ENCODE measurements at places on chromosomes 5 and 9.
A peak's percentile ranks its signal among the peaks of the same experiment; 100 is the strongest.

GRCh38 chr5:42811591-42812446, at the start of gene SELENOP:
Gene SELENOP (minus strand): TSS chr5:42811892. CDS start chr5:42808353, 3,539 bp downstream.
- DNase-seq, result peak; percentile 46

- DNase-seq, result no peak
These were observed 94.2 kb downstream of the SLC24A2 start for GRCh38 chr9:19694601-19695000.

DNA sequence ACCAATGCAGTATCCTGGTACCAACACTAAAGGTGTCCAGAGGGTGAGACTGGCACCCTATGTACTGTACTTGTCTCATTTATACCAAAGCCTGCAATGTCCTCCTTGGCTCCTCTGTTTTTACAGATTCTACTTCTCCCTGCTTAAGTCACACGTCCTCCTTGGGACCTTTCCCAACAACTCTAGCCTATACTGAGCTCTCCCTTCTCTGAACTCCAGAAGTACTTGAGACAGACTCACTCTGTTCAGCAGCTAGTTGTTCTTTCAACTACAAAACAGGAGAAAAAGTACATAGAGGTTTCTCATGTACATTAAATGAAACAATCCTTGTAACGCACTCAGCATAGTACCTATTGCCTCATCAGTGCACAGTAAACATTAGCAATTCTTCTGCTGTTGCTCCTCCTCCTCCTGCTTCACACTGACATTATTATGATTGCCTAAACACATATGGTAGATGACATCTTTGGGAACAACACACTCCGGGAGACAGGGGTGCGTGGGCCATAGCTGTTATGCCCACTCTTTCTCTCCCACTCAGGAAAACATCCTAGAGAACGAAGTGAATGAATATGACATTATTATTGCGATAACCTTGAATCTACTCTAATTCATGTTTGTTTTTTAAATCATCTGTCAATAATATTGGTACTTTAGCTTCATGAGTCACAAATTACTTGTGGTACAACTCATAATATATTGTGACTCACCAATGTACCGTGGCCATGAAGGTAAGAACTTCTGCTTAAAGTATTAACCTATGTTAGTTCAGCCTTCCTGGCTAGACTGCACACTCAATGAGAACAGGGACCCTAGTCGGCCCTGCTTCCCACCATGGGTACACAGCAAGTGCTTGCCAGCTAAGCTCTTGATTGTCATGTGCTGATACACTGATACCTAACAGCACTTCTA, 180.3 kb upstream of the ADRA1B start:
- DNase-seq, result no peak

GRCh38 chr5:160931283-160931682, 79.3 kb upstream of the ATP10B start:
- no peak for DNase-seq

DNA sequence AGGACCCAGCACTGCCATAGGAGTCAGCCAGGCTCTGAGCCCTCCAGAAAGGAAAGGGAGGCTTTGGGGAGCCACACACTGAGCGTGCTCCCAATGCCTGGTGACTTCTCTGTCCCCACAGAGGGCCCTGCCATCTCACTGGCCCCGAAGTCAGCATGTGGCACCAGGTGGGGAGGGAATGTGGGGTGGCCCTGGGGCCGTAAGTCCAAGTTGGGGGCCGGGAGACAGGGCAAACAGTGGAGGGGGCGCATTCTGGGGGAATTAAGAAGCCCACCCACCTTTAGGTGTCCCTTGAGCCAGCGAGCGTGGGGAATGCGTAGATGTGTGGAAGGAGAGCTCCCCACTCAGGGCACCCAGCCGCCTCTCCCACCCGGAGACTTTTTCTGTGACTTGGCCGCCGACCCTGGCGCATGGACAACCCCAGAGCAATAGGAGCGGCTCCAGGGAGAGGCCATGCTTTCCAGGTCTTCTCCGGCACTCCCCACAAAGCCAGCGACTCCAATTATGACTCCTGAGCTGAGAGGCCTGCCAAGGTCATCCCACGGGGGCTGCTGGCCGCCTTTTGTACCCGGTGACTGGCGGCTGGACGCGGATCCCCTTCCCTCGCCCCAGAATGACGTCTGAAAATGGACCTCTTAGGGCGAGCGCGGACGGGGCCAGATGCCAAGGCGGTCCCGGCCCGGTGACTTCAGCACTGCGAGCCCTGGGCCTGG, 9.8 kb downstream of the IRX1 start:
- DNase-seq, result no peak

- no peak for DNase-seq
These were observed 36.4 kb upstream of the ADAMTSL1 start for GRCh38 chr9:18437315-18438201.

DNA sequence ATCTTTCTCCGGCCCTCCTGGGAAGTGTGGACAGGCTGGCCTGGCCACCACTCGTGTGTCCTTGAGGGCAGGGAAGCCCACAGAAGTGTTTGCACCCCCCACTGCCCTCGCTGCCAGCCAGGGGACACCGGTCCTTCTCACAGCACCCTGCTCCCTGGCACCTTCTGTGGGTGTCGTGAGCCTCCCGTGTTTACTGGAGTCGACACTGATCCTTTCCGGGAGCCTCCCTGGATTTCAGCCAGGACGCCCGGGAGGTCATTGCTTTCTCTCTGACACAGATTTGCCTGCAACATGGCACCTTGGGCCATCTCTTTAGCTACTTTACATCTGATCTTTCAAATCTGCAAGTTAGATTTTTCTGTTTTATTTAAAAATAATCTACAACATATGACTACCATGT, 120.4 kb upstream of the CACNA1B start:
- no peak for DNase-seq

DNA sequence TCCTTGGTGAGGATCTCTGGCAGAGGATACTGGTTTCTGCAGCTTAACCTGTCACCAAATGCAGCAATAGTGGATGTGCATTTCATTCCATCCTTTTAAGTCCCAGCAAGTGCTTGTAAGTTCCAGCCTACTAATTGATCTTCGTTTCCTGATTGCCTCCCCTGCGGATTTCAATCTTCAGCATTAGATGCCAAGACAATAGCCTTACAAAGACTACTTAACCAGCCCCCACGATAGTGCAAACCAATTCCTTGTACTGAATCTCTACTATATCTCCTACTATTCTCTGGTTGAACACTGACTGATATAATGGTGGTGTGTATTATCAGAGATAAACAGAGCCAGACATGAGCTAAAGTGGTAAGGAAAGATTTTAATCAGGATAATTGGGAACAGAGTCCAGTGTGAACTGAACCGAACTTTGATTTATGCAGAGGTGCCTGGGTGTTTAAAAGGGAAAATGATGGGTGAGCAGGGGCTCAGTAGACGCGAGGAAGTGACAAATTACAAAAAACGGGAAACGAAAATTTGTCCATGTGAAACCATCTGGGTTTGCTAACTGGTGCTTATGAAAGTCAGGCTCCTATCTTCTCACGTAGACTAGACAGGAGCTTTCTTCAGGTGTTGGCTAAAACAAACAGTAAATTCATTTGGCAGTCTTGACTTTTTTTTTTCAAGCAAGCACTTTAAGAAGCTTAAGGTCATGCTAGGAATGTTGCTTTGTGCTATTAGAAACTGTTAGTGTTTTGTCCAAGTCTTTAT, 106.9 kb upstream of the ST8SIA4 start:
- no peak for DNase-seq

DNA sequence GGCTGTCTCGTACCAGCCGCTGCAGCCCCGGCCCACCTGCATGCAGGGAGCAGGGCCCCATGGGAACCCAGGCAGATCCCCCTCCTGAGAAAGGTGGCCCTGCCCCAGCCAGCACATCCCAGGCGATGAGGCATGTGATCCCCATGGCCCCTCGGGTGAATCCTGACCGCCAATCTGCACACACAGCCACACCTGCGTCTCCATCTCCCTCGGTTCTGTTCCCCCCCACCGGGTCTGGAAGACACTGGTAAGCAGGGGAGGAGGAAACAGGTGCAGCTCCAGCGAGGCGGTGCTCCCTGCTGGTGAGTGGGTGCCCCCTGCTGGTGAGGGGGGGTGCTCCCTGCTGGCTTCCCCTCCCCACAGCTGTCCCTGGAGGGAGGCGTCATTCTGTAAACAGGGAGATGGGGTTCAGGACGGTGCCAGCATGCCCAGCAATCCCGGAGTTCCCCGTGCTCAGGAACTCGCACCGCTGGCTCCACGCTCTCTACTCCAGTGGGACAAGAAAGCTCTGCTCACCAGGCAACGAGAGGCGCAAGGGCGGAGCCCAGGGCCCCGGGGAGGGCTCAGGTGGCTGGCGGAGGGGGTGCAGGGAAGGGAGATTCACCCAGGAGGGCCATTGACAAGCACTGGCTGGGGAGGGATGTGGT, 28.4 kb upstream of the SLC12A7 start:
- DNase-seq, result peak; percentile 47

- DNase-seq, result no peak
These were observed 4.5 kb upstream of the ANGPTL2 start for GRCh38 chr9:127126971-127127370.

- DNase-seq, result no peak
These were observed 241.5 kb downstream of the ARRDC3 start for GRCh38 chr5:91141642-91142041.

All from DMS79 (cell line).